ENCODE measurements at places on chromosomes 4 and X.

DNA sequence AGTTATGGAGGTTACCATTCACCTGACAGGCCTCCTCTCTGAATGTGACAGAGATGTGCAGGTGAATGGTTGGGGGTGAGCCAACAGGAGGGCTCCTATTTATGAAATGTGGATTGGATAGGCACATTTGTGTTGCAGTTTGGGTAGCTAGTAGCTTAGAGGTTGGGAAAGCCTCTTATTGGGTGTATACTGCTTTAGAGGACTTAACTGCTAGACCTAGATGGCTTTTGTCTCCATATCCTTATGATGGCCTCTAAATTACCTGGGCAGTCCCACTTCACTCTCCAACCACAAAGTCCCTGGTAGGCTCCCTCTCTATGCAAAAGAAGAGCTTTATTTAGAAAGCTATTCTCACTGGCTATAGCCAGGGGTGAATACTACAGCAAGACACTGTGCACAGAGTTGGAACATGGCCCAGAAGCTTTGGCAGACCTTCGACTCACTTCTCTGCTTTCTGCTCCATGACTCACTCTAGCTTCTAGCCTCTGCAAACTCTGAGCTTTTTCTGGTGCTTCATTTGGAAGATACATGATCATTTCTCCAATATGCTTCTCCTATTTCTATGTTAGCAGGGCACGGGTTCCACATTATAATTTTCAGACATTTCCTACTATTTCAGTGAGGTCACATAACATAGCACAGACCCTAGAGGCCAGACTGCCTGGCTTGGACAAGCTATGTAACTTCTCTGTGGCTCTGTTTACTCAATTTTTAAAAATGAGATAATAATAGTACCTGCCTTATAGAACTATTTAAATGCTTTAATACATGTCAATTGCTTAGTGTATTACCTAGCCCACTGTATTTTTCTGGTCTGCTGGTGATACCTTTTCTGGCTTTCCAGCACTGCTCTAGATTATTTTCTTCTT lies 6.0 kb upstream of the VGLL1 start:
- peak; percentile 88 for DNase-seq

- DNase-seq = no peak
Measured at GRCh38 chr4:56148428-56148827, 199.7 kb downstream of the CEP135 start.

GRCh38 chr4:169030562-169030982 lies 20.5 kb upstream of the CBR4 start:
- DNase-seq = no peak

- DNase-seq = no peak
Measured at GRCh38 chrX:146921204-146921603, 106.7 kb upstream of the CXorf51A start.

DNA sequence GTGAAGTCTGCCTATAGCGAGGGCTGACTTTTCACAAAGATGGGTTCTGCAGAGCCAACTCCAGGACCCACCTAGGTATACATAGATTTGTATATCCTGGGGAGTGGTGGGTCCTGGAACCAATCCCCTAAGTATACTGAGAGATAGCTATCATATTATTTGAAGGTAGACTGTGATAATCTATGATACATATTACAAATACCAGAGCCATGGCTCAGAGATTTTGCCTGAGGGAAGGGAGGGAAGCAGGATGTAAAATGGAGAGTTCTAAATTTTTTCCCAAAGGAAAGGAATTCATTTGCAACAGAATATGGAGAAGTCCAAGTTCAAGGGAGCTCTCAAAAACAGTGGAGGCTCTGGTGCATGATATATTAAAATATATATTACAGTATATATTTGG lies 7.2 kb downstream of the TCEAL3 start:
- no peak for DNase-seq

- no peak for DNase-seq
Measured at GRCh38 chr4:111064342-111064993, 441.6 kb upstream of the PITX2 start.

- peak; percentile 93 for DNase-seq
Measured at GRCh38 chrX:132218100-132218812, 991 bp downstream of the RAP2C start.

- no peak for DNase-seq
Measured at GRCh38 chr4:48578132-48578968, 88.3 kb downstream of the ZAR1 start.

DNA sequence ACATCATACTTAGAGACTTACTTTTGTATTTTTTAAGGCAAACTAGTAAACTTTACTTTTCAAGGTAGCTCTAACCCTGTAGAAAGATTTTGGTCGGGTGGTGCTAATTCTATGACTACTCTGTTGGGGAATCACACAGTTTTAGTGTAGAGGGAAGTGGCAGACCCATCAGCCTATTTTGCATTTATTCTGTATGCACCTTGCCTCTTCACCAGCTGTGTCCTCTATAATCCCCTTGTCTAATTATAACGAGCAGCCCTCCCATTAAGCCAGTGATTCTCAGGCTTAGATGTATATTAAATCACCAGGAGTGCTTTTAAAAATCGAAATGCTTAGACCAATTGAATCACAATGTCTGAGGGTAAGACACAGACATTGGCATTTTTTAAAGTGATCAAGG lies 78.1 kb downstream of the GALNT7 start:
- no peak for DNase-seq

GRCh38 chr4:20528508-20528907 lies 171.8 kb upstream of the PACRGL start:
- no peak for DNase-seq

GRCh38 chr4:144710526-144710912 lies 64.6 kb downstream of the HHIP start:
- no peak for DNase-seq

DNA sequence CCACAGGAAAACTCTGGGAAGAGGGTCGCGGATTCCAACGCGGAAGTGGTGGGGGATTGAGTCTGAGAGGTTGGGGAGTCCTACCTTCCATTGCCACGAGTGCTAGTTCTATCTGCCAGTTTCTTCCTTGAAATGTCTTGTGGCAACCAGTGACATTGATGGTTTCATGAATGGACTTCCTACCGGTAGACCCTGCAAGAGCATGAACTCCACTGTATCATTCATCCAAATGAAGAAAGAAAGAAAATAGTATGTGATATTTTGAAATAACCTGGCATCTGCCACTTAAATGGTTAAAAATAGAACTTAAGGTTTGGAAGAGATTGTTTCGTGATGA lies 1.1 kb upstream of the SLC10A7 start:
- DNase-seq = no peak

- DNase-seq = peak; percentile 29
Measured at GRCh38 chr4:5988086-5988845, 30.0 kb downstream of the C4orf50 start.

DNA sequence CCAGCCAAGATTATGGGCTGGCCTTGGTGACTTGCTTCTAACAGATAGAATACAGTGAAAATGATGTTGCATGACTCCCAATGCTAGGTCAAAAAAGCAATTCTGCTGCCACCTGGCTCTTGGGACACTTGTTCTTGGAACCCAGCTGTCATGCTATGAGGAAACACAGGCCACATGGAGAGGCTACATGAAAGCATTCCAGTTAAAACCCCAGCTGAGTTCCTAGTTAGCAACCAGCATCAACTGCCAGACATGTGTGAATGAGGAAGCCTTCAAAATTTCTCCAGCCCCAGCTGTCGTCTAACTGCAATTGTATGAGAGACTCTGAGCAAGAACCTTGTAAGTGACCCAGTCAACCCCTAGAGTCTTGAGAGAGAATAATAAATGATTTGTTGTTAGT lies 105.2 kb upstream of the FGF16 start:
- DNase-seq = no peak

DNA sequence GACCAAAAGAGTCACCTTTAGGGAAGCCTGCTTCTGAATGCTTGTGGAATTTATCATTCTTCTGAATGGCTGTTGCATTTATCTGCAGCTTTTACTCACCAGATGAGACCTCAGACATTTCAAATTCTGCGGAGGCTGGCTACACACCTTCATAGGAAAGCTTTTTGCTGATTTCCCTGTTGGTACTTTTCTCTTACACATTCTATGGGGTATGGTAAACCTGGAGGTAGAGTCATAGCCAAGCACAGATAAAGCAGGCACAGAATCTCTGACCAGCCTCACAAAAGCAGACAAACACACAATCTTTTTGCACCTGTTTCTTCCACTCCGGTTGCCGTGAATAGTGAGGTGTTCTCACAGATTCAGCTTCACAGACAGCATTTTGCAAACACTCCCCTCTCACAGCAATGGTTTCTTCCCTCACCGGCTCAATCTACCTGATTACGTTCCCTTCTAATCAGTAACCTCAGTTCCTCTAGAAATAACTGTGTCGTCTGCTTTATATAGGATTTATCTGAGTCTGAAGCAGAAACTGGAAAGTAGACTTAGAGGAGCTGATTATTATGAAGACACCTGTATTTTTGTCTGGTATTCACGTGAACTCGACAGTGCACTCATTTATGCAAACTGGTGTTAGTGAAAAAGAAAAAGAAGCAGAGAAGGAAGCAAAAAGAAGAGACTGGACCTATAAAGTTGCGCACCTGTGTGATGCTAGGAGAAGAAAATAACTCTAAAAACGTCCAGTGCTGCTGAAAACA lies 83.1 kb downstream of the DMD start:
- DNase-seq = no peak

DNA sequence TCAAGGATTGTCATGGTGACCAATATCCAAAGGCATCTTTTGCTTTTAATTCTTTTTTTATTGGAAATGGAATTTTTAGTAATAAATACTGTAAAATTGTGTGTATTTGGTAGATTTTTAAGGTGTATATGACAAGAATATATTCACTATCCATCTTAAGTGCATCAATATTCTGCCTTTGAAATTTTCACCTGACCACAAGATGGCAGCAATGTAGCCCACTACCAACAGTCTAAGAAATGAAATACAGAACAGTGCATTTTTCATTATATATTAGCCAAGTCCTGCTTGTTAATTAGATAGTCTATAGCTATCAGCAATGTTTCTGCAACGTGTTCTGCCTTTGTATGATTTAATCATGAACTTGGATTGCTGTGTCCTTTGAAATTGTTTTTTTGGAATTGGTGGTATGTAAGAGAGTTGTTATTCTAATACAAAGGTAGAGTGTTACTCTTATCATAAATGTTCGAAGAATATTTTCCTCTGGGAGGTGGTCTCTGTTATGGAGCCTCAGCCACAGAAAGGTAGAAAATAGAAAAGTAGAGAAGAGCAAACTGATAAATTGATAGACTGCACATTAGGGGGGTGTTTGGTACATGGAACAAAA lies 38.2 kb downstream of the HPGDS start:
- no peak for DNase-seq

DNA sequence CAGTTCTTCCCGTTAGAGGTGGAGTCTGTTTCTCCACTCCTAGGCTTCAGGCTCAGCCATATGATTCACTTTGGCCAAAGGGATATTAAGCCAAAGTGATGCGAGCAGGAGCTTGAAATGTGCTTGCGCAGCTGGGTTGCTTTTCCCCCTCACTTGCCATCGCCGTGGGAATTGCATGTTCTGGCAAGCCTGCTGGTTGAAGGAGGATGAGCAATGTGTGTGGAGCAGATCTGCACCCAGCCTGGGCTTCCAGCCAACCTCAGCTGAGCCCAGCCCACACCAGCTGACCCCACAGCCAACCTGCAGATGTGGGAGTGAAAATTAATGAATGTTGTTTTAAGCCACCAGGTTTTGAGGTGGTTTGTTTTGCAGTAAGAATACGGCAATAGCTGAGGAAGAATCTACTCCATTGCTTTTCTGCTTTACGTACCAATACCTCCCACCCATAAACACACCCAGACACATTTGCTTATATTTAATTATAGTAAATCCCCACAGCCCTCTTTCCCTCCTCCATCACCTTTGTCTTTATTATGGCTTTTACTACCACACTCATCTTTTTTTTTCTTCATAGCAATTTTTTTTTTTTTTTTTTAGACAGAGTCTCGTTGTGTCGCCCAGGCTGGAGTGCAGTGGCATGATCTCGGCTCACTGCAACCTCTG lies 132.8 kb upstream of the FUNDC1 start:
- peak; percentile 86 for DNase-seq

- DNase-seq = no peak
Measured at GRCh38 chr4:182620111-182620980, 296.8 kb downstream of the DCTD start.

- no peak for DNase-seq
Measured at GRCh38 chrX:53085661-53086229, 3.6 kb downstream of the TSPYL2 start.

GRCh38 chrX:13825178-13825762 lies 8.4 kb upstream of the GPM6B start:
- DNase-seq = no peak

GRCh38 chr4:187665086-187665485 lies 330.5 kb upstream of the ZFP42 start:
- DNase-seq = no peak

DNA sequence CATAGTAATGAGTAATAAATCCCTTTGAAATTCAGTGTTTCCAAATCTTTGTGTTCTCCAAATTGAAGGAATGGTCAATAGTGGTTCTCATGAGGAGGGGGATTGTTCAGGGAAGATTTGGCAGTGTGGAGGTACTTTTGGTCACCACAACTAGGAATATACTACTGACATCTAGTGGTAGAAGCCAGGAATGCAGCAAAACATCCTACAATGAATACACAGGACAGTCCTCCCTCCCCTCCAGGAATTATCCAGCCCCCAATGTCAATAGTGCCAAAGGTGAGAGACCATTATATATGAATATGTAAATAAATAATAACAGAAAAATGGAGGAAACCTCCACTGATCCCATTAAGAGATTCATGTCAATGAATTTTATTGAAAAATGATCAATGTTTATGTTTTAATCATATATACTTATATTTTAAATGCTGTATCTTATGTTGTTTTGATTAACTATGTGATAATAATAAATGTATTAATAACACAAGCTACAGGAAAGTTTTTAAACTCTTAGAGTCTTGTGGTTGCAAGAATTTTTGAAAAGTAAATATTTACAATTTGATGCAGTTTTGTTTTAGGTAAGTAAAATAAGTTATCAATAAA lies 14.4 kb upstream of the FAM9A start:
- no peak for DNase-seq

DNA sequence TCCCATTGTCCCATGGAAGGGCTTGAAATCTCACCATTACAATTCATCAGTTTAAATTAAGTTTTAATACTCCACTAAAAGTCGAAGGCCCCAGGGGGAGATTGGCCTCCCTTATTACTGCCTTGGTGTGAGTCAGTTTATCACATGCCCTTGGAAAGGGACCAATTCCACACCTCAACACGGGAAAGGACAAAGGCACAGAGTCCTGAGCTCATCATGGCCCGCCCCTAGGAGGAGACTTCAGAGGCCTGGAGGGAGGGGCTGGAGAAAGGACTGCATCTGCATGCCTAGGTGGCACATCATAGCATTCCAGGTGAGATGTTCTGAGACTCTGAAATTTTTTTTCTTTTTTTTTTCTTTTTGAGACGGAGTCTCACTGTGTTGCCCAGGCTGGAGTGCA lies 2.8 kb upstream of the SEL1L3 start:
- DNase-seq = no peak

All from posterior vena cava (tissue), 2 donors.